ENCODE measurements at places on chromosomes 5 and 9.

GRCh38 chr9:134707731-134708671 lies 66.4 kb downstream of the COL5A1 start:
- DNase-seq, result no peak

- DNase-seq, result no peak
Measured at GRCh38 chr5:178125253-178125906, 5.4 kb upstream of the RMND5B start.

DNA sequence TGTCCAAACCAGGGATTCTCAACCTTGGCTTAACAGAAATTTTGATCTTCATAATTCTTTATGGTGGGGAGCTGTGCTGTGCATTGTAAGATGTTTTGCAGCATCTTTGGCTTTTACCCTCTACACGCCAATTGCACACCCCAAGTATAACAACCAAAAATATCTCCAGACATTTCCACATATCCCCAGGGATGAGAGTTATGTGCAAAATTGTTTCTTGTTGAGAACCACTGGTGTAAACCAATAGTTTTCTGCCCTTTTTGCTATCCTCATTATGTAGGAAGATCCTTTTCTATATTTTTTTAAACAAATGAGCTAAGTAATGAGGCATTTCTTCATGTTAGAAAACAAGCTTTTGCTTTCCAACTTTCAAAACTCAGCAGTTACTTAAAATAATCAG lies 189.9 kb downstream of the FBXL7 start:
- no peak for DNase-seq

DNA sequence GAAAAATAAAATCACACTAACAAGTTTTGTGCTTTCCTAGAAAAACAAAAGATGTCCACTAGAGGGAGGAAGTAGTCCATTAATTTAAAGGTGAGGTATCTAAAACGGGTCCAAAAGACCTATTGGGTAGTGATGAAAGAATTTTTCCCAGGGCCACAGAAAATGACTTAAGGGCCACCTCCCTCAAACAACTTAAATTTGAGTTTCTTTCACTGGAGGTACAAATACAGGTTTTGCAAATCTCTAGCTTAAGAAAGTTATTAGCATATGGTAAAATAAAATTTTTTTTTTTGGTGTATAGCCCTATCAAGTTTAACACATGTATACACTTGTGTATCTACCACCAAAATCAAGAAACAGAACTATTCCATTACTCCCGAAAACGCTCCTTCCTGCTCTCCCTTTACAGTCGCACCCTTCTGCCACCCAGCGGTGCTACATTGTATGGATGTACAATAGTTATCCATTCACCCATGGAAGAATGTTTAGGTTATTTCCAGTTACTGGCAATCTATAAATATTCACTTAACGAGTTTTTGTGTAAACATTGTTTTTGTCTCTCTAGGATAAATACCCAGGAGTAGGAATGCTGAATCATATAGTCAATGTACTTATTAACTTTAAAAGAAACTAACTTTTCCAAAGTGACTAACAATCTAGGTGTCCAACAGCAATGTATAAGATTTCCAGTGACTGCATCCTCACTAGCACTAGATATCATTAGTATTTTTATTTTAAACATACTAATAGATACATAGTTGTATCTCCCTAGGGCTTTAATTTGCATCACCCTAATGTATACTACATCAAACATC lies 21.9 kb downstream of the DEPDC1B start:
- no peak for DNase-seq

DNA sequence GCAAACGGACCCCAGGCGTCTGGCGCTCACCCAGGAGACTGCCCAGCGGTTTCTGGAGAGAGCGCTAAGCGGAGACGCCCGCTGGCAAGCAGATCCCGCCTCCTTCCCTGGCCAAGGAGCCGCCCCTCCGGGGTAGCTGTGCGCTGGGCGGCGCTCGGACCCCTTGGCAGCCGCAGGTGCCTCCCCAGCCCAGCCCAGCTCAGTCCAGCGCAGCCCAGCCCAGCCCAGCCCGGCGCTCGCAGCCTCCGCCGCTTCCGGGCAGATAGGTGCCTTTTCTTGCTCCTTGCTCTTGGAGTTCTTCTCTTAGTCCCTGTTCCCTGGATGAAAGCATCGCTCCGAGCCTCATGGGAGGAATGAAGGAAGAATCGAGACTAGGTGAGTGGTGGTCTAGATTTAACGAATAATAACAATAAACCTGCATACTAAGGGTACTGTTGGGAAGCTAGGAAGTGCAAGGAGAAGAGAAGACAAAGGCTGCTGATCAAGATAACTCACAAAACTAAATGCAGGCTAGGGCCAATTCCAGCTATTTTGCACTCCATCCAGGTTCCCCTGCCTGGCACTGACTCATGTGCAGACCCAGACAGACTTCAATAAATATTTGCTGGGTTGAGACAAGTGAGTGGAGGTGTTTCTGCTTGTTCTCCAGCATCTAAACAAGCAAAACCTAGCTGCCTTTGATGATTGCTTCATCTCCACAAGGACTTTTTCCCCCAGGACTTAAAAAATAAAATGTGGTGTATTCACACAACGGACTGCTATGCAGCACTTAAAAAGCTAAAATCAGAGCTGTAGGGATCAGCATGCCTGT lies at the start of gene STK32A:
STK32A (plus strand) TSS at position 202 of the 811 bp plus-strand sequence. CDS start 4,609 bp downstream, outside the sequence.
- peak; percentile 21 for DNase-seq

Measured in right lobe of liver (tissue), 6 donors.